Sciatic nerve (tissue), 2 donors: ENCODE measurements at places on chromosomes 12 and 14.

- no peak for DNase-seq
Measured at GRCh38 chr12:93469386-93469785, 2.1 kb downstream of the MRPL42 start.

- DNase-seq: no peak
Measured at GRCh38 chr12:13835652-13836051, 145.8 kb downstream of the GRIN2B start.

GRCh38 chr14:56122301-56122700 is 4.1 kb downstream of the PELI2 start:
- DNase-seq: no peak

- no peak for DNase-seq
Measured at GRCh38 chr14:71396050-71396677, 488.9 kb downstream of the PCNX1 start.

- DNase-seq: no peak
Measured at GRCh38 chr12:66693901-66694513, 15.1 kb upstream of the GRIP1 start.

- no peak for DNase-seq
Measured at GRCh38 chr12:26817183-26817591, 15.8 kb downstream of the ITPR2 start.

DNA sequence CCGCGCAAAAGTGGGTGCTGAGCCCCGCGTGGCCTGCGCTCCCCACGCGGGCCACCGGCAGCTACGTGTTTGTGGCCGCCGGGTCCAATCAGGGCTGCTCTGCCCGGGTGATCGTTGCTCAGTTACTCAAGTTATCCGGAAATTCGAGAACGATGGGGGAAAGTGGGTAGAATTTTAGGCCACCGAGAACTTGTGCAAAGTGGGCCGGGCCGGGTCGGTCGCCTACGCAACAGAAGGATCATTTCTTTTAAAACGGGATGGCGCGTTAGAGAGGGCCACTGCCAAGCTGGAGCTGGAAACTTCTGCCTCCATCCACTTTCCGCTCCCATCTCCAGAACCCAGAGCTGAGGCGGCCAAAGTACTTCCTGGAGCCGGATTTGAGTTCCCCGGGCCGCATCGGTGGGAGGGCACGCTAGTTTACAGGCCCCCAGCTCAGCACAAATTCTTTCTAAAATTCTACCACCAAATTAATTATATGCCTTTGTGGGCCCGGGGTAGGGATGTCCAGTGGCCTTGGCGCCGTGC is 3.5 kb downstream of the RFX4 start:
- DNase-seq: no peak

DNA sequence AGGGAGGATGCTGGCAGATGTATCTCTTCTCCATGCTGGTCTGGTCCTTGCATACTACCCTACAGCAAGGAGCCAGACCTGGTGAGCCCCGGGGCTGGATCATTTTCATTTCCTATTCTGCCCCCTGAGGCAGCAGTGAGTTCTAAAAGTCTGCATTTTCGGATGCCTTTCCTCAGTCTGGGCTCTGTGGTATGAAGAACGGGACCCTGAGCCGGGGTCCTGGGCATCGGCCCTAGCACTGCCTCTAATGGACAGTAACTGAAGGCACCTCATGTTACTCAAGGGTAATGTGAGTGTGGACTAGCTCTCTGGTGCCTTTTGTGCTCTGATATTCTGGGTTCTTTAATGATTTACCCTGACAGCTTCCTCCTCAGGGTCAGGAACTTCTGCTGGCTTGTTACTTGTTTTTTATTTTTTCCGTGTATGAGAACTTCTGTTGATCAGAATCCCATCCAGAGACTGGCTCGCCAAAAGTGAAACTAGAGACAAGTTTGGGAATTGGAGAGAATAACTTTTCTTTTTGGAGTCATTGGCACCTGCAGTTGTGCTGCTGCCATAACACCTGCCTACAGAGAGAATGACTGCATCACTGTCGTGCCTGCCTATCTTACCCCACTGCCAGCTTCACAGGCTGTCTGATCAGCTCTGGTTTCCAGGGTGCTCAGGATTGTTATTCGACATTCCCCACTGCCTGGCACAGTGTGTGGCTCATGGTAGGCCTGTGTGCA is 62.3 kb downstream of the SUSD6 start:
- no peak for DNase-seq

DNA sequence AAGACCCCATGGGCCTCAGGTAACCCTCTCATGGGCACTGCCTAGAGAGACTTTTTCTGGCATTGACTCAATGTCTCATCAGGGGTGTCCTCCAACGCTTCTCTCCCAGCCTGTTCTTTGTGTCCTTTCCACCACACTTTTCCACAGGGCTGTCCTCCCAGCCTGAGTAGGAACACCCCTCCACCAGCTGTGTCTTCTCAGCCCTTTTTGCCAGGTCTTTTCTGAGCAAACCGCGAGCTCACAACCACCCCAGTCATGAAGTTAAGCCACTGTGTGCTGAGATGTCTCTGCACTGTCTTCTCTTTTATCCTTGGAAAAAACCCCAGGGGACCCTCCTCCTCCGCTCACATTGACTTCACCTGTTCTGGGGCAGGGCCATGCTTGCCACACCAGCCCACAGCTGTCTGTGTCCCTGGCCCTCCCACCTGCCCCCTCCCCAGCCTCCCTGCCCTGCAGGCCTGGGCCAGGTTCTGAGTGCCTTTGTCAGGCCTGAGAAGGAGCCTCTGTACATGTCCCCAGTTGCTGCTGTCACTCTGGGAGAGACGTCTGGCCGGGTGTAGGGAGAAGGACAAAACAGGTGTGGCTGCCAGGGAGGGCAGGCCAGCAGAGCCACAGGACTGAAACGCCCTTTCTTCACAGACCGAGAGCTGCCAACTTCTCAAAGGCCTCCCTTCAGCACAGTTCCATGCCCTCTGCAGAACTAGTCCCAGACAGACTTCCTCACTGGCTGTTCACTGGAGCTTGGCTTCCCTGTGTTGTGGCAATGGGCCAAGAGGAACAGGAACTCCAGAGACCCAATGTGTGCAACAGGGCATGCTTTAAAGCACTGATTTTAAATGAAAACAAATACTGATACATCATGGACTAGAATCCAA is 50.5 kb upstream of the PNMA1 start:
- peak; percentile 77 for DNase-seq

DNA sequence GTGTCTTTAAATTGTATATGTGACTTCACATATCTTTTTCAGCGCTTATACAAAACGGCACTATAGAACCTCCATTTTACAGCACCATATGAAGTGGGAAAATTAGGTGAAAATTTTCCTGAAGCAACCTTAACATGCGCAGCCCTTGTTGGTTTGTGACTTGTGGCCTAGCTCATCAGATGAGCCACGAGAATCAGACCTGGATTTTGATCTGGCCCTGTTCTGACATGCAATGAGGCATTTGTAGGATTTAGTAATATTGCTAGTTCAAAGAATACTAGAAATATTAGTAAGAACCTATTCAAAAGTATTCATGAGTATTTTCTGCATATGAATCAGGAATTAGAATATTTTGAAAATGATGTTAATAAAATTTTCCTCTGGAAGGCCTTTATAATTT is 2.9 kb downstream of the CDKN1B start:
- no peak for DNase-seq

GRCh38 chr14:103103461-103104388 is 9.2 kb downstream of the EXOC3L4 start:
- no peak for DNase-seq

- DNase-seq: no peak
Measured at GRCh38 chr14:94282991-94283723, 9.9 kb downstream of the SERPINA10 start.

DNA sequence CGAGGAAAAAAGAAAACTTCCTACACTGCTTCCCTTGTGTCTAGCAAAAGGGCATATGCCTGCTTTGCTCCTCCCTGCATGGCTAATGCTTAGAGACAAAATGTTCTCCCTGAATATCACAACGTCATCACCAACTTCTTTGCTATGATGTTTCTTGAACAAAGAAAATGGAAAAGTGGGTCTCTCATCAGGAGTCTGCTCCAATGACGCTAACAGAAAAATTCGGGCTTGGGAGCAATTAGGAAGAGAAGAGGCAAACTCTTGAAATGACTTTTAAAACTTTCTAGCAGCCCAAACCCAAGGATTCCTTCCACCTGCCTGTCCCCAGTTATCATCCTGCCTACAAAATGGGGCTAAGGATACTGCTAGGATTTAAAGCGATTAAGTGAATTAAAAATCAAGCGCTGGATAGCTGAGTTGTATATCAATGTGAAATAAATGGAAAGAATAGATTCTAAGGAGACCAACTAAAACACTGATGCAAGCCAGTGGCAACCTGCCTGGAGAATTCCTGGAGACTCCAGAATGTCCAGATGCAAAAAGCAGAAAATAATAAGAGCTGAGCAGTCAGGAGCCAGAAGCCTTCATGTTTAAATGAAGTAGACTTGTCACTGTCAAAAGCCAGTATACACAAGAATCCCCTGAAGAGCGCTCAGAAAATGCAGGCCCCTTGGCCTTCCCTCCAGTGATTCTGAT is 183.8 kb downstream of the DPF3 start:
- no peak for DNase-seq

DNA sequence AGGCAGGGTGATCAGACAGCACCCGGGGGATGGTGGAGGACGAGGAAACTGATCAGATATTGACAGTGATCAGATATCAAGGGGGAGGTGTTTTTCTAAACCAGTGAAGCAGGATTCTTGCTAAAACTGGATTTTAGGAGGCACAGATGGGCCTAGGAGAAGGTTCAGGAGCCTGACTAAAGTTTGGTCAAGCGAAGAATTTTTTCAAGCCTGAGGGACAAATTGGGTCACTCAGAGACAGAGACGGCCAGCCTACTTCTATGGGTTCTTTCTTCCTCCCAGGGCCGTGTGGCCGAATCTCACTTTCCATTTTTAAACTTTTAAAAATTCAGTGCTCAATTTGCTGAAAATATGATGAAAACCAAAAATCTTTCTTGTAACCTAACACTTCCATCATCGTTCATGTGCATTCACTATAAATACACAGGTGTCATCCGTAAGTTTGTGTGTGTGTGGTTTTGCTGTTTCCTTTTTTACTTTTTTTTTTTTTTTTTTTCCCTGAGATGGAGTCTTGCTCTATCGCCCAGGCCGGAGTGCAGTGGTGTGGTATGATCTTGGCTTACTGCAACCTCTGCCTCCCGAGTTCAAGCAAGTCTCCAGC is 68.5 kb downstream of the RIN3 start:
- no peak for DNase-seq

DNA sequence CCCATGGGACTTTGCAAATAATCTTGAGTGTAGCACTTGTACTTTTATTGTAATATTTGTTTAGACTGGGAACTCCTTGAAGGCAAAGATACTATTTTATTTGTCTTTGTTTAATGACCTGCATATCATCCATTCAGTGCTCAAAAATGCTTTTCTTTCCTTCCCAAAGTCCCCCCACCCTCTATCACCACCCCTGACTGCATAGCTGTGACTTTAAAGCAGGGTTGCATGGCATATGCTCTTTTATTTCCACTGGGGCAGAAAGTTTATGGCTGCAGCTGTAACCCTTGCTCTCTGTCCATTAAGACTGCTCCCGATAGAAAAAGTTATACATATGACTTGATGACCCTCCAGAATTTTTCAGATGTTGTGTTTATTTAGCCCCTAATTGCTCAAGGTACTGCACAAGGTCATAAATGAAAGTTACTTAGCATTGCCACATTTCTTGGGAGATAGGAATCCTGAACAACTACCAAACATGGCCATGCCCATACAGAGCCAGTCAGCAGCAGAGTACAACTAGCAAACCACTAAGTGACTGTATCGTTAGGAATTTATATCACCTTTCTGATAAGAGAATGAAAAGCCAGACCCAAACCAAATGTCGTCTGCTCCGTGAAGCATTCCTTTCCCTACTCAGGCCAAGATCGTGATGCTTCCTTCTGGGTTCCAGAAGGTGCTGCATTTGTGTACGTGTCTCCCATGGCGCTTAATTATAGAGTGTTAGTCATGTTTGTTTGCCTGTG is 114.3 kb downstream of the DIP2B start:
- DNase-seq: no peak

DNA sequence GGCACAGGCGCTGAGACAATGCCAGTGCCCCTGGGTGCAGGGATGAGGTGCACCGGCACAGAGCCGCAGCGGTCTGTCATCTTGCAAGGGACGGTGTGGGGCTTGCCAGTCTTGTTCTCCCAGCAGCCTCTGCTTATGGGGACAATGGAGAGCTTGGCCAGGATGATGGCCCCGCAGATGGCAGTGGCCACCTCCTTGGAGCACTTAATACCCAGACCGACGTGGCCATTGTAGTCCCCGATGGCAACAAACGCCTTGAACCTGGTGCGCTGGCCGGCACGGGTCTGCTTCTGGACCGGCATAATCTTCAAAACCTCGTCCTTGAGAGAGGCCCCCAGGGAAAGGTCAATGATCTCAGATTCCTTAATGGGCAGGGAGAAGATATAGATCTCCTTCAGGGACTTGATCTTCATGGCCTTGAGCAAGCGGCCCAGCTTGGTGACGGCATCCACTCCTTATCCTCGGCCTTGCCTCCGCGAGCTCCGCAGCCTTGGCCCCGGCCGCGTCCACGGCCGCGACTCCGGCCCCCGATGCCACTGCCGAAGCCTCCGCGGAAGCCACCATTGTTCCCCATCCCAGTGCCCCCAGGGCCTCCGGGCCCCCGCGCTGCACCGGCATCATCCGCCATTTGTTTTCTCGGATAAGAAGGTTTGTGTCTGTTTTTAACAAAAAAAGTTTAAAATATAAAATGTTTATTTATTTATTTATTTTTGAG is 29.9 kb downstream of the VRTN start:
- no peak for DNase-seq

DNA sequence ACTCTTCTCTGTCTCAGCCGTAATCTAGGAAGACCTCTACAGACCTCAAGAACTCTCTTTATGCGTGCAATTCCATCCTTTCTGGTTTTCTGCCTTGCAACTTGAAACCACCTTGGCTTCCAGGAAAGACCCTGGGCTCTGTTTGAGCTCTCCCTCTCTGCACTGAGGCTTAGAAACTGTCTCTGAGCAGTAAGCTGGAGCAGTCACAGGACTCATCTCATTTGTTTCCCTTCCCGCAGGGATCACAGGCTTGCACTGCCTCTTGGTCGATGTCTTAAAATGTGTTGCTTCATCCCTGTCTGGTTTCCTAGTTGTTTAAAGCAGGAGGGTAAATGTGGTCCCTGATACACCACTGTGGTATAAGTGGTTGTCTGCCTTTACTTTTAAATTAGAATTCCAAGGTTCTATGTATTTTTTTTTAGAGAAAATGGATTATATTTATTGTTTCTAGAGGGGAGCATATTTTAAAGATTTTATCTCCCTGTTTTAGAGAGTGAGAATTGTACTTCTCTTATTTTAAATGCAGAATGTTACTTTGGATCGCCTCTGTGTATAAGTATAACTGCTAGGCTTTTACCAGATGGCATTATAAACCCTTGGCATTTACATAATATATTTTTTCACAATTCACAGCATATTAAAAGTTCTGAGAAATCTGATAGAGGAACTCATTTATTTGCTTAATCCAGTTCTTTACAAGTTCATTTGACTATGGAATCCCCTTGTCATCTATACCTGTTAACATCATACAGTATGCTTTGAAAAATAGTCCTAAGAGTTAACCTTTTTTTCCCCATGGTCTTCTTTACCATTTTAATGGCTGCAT is 26.4 kb downstream of the EID3 start:
- no peak for DNase-seq

DNA sequence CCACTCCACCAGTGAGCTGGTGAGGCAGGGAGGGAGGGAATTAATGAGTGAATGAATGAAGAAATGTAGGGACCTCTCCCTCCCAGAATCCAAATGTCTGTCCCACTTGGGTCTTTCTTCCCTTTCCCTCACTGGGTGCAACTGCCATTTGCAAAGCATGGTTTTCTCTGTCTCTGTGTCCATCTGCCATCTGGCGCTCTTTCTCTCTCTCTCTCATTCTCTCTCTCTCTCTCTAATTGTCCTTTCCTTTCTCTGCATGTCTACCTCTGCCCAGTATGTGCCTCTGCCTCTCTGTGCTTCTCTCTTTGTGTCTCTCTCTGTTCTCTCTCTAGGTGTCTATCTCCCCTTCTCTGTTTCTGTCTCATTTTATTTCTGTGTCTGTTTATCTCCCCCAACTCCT is 102.7 kb downstream of the CMKLR1 start:
- DNase-seq: no peak
